Muscle of leg (tissue), 16 donors: ENCODE measurements at places on chromosomes 6 and 20. TPM values are rescaled to one million over a fixed set of nuclear protein-coding genes. Genes with fewer than 3 reads are reported as not detected.
A peak's percentile ranks its signal among the peaks of the same experiment; 100 is the strongest.

- peak; percentile 74 for DNase-seq
- peaks cover 5% of the 10 kb centered on the region for H3K4me1 ChIP-seq
- no peaks in the 10 kb centered on the region for H3K27me3 ChIP-seq
Observed at GRCh38 chr6:70107852-70108629, 194.8 kb downstream of the COL9A1 start.

- no peaks in the 10 kb centered on the region for H3K27me3 ChIP-seq
- peaks cover 49% of the 10 kb centered on the region for H3K36me3 ChIP-seq
- H3K4me3 ChIP-seq, result no peak overlapping the region
- peak; percentile 91 for DNase-seq
- peak overlapping the region; percentile 87 for H3K27ac ChIP-seq
- H3K4me1 ChIP-seq, result peaks cover 33% of the 10 kb centered on the region
Observed at GRCh38 chr6:43627008-43627825, 1.8 kb downstream of the GTPBP2 start.

- peaks cover 20% of the 10 kb centered on the region for H3K27me3 ChIP-seq
- H3K4me1 ChIP-seq, result no peaks in the 10 kb centered on the region
- no peaks in the 10 kb centered on the region for H3K36me3 ChIP-seq
- no peak overlapping the region for H3K4me3 ChIP-seq
Observed at GRCh38 chr6:29665942-29666825, 9.3 kb downstream of the MOG start.

GRCh38 chr6:21230536-21230935, 363.0 kb upstream of the SOX4 start:
- no peaks in the 10 kb centered on the region for H3K27me3 ChIP-seq
- DNase-seq, result no peak
- no peak overlapping the region for H3K4me3 ChIP-seq
- H3K27ac ChIP-seq, result no peak overlapping the region

GRCh38 chr20:48298851-48299484, 513.7 kb upstream of the SULF2 start:
- H3K4me1 ChIP-seq, result peaks cover 26% of the 10 kb centered on the region
- no peaks in the 10 kb centered on the region for H3K36me3 ChIP-seq
- peak; percentile 91 for DNase-seq
- H3K27ac ChIP-seq, result peak overlapping the region; percentile 15
- H3K27me3 ChIP-seq, result no peaks in the 10 kb centered on the region

DNA sequence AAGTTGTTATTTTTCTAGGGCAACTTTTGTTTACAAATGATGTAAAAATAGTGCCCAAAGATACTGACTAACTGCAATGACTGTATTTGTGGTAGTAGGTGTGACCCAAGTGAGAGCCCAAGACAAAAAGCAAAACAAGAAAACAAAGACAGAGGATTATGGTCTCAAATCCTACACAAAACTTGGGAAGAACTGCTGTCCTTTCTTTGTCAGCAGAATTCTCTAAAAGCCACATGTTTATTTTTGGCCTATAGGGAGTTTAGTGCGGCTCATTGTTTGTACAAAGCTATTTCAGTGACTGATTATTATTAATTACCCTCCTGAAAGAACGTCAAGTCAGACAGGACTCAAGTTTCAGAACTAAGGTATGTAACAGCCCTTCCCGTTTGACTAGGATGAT, 509.2 kb upstream of the SLC35B3 start:
- H3K4me3 ChIP-seq, result no peak overlapping the region
- DNase-seq, result no peak
- H3K27me3 ChIP-seq, result no peaks in the 10 kb centered on the region
- no peaks in the 10 kb centered on the region for H3K4me1 ChIP-seq

- DNase-seq, result no peak
- no peaks in the 10 kb centered on the region for H3K36me3 ChIP-seq
- no peak overlapping the region for H3K4me3 ChIP-seq
Observed at GRCh38 chr20:19729672-19730071, 28.4 kb upstream of the RIN2 start.

- peaks cover 15% of the 10 kb centered on the region for H3K4me1 ChIP-seq
- peaks cover 2% of the 10 kb centered on the region for H3K36me3 ChIP-seq
- no peak overlapping the region for H3K4me3 ChIP-seq
- no peak for DNase-seq
Observed at GRCh38 chr20:16311756-16312155, 261.5 kb downstream of the KIF16B start.

- no peak overlapping the region for H3K4me3 ChIP-seq
- H3K36me3 ChIP-seq, result no peaks in the 10 kb centered on the region
- DNase-seq, result peak; percentile 84
- H3K4me1 ChIP-seq, result peaks cover 16% of the 10 kb centered on the region
- peak overlapping the region; percentile 44 for H3K27ac ChIP-seq
Observed at GRCh38 chr6:4271761-4272470, 136.5 kb upstream of the ECI2 start.

The LY6G5C gene
- 0.80 TPM for total RNA-seq

The MDFI gene
- total RNA-seq, result 77.4 TPM

The RRBP1 gene
- 125 TPM for total RNA-seq

The C20orf202 gene
- 0.35 TPM for total RNA-seq
